ENCODE measurements at places on chromosomes 2 and 18. TPM values are rescaled to one million over a fixed set of nuclear protein-coding genes. Genes with fewer than 3 reads are reported as not detected.

DNA sequence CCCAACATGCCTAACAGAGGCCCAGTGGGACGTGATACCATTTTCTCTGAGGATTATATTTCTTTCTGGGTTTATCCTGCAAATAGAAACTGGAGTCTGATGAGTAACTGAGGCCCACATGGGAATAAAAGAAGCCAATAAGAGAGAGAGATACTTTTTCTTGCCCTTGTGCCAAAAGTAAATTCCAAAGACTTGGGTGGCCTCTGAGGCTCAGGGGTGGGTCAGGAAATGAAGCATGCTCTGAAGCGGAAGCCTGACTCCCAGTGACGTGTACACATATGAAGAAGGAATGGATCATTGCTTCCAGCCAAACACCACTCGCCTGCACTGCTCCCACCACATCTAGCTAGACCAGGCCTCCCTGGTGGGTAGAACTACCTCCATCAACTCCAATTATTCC lies 273.6 kb upstream of the NCKAP5 start:
- DNase-seq: peak; percentile 96

Gene PSMA8
- not detected for total RNA-seq

Gene MOCOS
- 4.2 TPM for total RNA-seq

- no peak for DNase-seq
Measured at GRCh38 chr18:67215686-67216085, 300.8 kb downstream of the DSEL start.

Gene C1GALT1C1L
- not detected for total RNA-seq

Gene C1QL2
- total RNA-seq: not detected

- peak; percentile 97 for DNase-seq
Measured at GRCh38 chr2:132415915-132416722, 486 bp upstream of the GPR39 start.

DNA sequence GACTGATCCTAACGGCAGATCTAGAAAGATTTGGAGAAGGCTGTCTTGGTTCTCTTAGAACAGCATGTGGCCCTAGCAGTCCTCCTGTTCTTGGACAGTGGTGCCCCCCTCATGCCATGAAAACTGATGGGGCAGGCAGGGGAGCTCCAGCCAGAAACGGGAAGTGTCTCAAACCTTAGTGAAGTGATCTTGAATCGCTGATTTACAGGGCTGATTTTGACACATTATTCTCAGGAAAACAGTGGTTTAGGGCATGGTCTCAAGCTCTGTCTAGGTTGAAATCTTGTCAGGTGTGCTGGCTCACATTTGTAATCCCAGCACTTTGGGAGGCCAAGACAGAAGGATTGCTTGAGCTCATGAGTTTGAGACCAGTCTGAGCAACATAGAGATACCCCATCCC lies 37.8 kb downstream of the SRSF7 start:
- no peak for DNase-seq

Gene TRIM43
- total RNA-seq: not detected

Gene TANC1
- 12.4 TPM for total RNA-seq

All from LHCN-M2 (cell line).